ENCODE measurements at places on chromosomes 4 and X. TPM values are rescaled to one million over a fixed set of nuclear protein-coding genes. Genes with fewer than 3 reads are reported as not detected.

DNA sequence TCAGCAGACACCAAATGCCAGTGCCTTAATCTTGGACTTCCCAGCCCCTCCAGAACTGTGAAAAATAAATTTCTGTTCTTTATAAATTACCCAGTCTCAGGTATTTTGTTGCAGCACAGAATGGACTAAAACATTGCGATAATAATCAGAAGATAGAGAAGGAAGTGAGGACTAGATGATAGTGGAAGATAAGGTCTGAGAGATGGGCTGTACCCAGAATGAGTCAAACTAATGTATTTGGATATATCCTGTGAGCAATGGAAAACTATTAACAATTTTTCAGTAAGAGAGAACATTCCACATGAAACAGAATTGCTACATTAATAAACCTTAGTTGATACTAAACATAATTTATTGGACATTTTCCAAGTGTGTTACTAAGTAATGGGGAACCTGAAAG lies 93.3 kb downstream of the FANCB start:
- DNase-seq: no peak

Gene ADH1A
- 5.3 TPM for polyA plus RNA-seq

Gene ZNF718
- polyA plus RNA-seq: 11.1 TPM

DNA sequence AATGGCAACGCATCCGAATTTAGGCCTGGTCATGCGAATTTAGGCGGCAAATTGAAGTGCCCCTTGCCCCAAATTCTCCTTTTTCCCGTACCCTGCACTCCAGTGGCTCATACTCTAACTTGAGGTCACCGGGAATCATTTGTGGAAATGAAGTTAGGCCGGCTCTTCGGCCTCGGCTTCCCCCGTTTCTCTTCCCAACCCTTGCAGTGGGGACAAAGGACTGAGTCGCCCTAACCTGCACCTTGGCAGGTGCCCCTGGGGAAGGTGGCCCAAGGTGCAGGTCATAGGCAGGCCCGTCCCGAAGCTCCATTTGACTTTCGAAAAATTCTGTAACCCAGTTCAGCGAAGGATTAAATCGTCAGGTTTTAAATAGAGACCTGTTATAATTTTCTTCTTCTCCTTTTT lies 811 bp downstream of the SRD5A3 start:
- no peak for DNase-seq

DNA sequence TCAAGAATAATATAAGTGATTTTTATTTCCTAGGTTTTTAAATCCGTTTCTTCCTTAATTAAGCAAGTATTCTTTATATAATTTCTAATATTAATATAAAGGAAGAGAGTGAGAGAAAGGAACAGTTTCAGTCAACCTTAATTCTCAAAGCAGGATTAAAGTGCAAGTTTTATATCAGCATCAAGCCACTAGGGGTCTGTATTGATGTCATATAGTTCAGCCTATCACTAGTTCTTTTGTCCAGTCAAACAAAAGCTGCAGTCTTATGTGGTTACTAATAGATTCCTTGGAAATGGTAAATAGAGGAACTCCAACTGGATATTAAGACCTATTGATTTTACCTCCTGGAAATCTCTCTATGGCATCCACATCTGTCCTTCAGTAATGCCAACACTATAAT lies 82.0 kb downstream of the NAP1L3 start:
- no peak for DNase-seq

DNA sequence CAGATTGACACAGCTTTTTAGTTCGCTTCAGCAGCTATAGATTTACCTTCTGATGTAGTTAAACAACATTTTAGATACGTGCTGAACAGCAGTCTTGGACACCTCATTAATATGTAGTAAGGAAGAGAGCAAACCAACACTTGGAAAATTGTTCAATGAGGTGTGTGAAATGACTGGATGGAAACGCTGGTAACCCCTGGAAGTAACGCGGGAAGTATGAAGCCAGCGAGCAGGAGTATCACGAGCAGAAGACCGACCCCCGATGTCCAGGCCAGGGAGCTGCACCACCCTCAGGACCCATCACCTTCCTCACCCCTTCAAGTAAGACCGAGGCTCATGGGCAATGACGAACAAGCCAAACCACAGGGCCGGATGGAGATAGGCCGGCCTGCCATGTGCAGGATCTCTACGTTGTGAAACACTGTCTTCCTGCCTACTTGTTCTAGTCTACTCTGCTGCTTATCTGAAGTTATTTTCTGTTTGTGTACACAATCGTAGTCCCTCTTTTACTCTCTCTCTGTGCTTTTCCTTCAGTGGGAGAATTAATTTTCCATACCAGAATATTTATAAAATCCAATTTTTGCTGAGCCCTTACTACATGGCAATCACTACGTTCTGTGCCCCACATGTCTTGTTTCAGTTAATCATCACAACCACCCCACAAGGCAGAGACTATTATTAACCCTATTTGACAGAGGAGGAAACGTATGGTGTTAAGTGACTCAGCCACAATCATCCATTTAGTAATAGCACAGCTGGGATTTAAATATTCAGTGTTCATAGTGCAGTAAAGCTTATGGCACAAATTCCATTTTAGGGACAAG lies 221.7 kb downstream of the APBB2 start:
- no peak for DNase-seq

- no peak for DNase-seq
These were observed 62.5 kb downstream of the NPY1R start for GRCh38 chr4:163269869-163270268.

DNA sequence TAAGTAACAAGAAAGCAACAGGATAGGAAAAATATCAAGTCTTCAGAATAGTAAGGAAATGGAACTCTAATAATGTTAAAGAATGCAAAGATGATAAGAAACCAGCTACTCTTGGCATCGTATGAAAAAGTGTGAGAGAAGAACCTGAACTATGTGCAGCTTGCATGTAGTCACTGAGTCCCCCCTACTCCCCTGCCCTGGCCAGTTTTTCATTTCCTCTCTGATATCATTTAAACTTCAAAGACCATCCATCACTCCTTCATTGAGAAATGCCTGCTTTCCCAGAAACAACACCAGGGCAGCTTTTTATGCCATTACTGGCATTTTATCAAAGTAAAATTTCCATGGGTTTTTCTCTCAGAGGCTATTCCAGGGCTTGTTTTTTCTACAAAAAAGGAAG lies 28.1 kb downstream of the INPP4B start:
- DNase-seq: no peak

Gene PCSK1N
- 8.4 TPM for polyA plus RNA-seq

DNA sequence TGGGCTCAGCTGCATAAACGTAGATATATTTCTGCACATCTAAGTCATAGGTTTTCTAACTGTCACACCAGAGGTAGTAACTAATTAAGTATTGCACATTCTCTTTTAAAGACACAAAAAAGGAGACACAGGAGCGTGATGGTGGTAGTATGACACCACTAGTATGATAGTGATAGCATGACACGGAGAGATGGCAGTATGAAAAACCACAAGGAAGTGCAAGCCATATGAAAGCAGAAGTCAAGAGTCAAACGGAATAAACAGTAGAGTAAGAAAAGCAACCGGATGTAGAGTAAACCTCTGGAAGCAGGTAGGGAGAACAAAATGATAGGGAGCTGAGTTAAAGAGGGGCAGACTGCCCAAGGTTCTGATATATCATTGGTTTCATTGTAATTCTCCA lies 382.2 kb upstream of the INTU start:
- no peak for DNase-seq

Gene STOX2
- polyA plus RNA-seq: 8.8 TPM

- no peak for DNase-seq
These were observed 93.3 kb downstream of the SYNPO2 start for GRCh38 chr4:118981839-118982381.

- DNase-seq: no peak
These were observed 44.5 kb downstream of the SCFD2 start for GRCh38 chr4:53321151-53321983.

DNA sequence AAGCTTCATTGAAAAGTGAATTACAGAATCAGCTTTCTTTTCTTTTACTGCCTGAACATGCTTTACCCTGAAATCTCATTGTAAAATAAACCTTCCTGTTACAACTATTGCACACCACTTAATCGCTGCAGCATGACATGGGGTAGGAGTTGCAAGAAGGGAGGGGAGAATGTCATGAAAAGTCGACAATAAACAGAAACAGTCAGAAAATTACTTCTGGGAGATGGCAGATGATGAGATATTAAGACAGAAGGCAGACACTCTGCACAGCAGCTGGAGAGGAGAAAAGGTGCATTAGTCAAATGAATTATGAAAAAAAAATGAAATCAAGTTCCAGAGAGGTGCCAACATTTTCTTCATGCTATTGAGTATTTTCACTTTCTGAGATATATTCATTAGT lies 287.7 kb downstream of the PCDH7 start:
- DNase-seq: no peak

Gene EFNB1
- 101 TPM for polyA plus RNA-seq

GRCh38 chr4:57154191-57154590 lies 44.0 kb upstream of the IGFBP7 start:
- no peak for DNase-seq

Gene H2BW2
- polyA plus RNA-seq: 0.72 TPM

DNA sequence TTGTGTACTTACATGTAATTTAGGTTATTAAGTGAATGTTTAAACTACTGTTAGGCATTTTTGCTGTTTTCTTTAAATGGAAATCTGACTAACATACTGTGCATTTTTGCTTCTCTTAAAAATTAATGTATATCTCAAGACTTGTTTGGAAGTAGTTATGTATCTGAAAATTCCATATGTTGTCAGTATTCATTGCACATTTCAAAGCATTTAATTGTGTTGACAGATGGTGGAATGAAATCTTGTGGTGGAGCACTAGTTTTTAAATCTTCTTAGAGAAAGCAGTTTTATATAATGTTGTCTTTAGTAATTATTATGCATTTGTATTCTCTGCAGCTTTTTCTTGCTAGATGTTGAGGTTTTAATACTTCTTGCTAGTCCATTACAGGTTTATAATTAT lies 71.5 kb upstream of the MSANTD1 start:
- no peak for DNase-seq

Data from left renal cortex interstitium (tissue), 4 donors.